ENCODE measurements at places on chromosomes 6 and 20.

- no peak for DNase-seq
Measured at GRCh38 chr6:26332843-26333242, 32.2 kb upstream of the BTN3A2 start.

DNA sequence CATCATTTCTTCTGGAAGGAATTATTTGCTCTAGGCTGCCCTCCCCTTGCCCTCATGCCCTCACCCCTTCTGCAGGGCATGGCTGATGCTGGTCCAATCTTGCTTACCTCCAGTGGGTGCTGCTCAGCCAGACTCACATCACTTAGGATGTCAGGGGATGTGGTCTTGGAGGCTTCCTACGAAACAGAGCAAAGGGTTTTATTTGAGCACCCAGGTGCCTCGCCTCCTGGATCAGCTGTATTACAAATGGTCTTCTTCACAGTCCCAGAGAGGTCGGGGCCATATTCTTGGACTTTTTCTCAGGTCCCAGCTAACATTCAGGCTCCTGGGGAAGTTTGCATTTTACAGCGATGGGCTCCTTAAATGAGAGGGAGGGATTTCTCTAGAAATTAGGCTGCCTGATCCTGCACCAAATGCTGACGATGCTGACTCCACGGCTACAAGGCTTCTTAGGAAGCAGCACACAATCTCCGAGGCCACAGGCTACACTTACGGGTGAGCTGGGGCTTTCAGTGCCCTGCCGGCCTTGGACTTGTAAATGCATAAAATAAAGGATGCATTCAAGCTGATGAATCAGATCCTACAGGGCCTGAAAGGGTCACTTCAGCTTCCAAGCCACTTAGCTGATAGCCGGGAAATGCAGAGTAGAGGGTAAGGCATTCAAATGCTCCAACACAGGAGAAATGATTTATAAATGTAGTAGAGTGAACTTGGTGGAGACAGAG lies 159.8 kb upstream of the ECI2 start:
- no peak for DNase-seq

GRCh38 chr6:12066297-12066696 lies 54.2 kb downstream of the HIVEP1 start:
- no peak for DNase-seq

DNA sequence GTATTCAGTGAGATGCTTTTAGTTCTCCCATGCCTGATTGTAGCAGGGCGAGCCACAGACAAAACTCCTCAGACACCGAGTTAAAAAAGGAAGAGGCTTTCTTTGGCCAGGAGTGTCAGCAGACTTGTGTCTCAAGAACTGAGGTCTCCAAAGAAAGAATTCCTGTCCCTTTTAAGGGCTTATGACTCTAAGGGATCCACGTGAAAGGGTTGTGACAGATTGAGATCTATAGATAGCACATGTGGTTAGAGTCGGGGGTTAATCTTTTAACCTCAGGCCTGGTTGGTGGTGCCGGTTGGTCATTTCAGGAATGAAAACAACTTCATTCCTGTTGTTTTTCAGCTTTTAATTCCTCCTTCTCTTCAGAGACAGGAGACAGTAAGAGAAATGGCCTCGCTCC lies 168.8 kb upstream of the GRIK2 start:
- DNase-seq = no peak

DNA sequence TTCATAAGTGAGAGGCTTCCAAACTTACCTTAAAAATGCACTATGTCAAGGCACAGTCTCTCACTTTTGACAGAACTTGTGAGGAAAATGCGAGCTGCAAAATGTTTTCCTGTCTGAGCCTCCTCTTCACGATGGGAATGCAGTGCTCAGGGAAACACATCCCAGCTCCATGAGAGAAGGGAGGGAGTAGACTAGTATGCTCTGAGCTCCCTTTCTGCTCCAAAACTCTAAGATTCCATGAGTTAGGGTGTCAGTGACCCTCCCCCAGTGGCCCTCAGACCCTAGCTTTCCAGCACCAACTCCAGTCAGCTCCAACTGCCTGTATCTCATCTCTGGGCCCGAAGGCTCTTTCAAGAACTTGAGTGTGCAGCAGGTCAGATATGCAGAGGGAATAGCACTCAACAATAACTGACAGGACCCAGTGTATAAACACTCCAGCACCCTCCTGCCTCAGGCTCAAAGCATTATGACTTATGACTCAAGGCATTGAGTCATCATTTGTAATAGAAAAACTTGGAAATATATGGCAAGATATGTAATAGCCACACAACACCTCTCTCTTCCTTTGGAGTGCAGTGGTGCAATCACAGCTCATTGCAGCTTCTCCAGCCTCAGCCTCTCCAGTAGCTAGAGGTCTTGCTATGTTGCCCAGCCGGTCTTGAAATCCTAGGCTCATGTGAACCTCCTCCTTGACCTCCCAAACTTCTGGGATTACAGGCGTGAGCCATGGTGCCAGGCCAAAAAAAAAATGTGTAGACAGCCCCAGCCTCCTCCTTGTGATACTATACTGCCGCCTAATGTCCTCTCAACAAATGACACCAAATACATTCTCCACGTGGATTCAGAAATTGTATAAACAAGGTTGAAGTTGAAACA lies 16.7 kb upstream of the ENTPD6 start:
- DNase-seq = no peak

- no peak for DNase-seq
Measured at GRCh38 chr6:125899726-125900182, 56.8 kb upstream of the HINT3 start.

- DNase-seq = no peak
Measured at GRCh38 chr6:29553268-29554057, 6.1 kb downstream of the UBD start.

GRCh38 chr6:100944644-100945043 lies 63.5 kb upstream of the ASCC3 start:
- DNase-seq = no peak

GRCh38 chr6:103184776-103185175 lies 1674.9 kb downstream of the HACE1 start:
- DNase-seq = no peak

GRCh38 chr6:132675749-132676148 lies 16.8 kb upstream of the TAAR1 start:
- no peak for DNase-seq

DNA sequence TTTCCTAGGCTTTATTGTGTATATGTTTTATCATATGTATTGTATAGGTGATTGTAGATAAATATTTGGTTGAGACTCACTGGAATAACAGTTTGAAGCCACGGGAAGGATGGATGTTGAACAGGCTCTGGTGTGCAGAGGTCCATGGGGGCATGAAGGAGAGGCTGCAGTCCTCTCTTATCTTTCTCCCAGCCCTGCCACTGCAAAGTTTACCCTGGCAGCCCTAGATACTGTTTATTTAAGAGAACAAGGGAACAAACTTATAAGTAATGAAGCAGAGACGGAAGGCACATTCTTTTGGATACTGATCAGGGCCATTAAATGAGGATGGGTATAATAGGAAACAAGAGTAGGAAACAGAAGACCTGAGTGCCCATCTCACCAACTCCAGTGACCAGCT lies 103.6 kb upstream of the SCGN start:
- no peak for DNase-seq

- peak; percentile 24 for DNase-seq
Measured at GRCh38 chr6:167797011-167797471, 29.7 kb upstream of the AFDN start.

Measured in NCI-H526 (cell line).